NCI-H1436 treated with DMSO at 0.1 percent for 48 hours (cell line): ENCODE measurements at places on chromosomes 2 and 18.

DNA sequence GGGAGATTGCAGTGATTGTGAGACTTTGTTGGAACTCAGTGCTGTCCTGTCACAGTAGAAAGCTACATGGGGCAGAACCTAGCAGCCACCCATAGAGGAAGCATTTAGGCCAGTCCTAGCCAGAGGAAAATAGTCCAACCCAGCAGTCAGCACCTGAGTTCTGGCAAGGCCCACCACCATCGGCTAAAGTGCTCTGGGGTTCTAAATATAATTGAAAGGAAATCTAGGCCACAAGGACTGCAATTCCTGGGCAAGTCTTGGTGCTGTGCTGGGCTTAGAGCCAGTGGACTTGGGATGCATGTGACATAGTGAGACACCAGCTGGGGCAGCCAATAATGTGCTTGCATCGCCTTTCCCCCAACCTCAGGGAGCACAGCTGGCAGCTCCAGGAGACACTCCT is 28.9 kb upstream of the ACTR2 start:
- no peak for DNase-seq

DNA sequence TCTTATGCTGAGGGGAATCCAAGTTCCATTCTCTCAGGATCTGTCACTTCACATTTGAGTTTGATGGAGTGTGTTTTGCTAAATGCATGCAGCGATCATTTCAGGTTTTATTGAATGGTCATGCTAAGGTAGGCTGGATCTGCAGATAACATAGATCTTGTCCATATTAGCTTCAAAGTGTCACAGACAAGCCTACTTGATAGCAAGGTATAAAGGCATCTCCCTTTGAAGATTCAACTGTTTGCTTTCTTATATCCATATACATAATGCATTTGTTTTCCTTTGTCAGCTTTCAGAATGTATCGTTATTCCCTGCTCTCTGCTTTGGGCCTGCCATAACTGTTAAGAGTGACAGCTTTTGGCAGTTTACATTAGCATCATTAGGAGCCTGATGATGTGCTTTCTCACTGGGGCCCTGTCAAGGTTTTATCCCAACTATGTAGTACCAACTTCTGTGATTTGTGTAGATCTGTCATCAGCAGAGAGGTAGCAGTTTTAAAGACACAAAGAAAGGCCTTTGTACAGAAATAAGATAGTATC is 604.3 kb upstream of the CDH7 start:
- DNase-seq: no peak

DNA sequence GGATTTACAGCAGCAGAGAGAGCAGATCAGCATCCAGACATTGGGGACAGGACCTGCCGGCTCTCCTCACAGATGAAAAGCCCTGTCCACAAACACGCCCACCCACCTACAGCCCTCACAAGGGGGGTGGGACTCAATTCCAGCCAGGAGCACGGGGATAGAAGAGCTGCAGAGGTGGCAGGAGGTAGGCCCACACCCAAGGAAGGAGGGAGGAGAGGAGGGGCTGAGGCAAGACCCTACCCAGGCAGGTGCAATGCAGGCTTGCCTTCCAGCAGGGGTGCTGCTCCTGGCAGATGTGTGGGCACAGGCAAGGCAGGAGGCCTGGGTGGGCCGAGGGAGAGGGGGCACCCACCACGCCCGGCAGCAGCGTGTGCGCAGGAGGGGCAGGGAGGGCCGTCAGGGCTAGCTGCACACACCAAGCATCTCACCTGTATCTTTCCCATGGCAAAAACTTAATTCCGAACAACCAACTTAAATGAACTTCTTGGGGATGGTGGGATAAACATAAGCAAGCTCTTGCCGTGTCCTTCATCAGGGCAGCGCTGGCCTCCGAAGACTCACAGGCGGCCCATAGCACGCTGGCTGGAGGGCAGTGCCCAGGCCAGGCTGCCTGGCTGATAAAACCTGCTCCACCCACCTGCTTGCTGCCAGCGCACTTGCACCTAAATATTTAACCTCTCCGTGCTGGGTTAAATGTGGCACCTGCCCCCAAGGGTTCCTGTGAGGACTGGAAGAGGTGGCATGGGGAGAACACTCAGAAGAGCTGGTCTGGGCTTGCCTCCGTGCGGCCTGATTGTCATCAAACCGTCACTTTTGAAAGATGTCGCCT is 219.5 kb downstream of the HDAC4 start:
- peak; percentile 33 for DNase-seq

- DNase-seq: no peak
Observed at GRCh38 chr2:120445449-120446143, 99.7 kb downstream of the INHBB start.

- DNase-seq: no peak
Observed at GRCh38 chr2:121485039-121485438, 45.6 kb upstream of the RNU4ATAC start.

- no peak for DNase-seq
Observed at GRCh38 chr2:232900811-232901735, 31.0 kb downstream of the SNORC start.

- DNase-seq: no peak
Observed at GRCh38 chr2:214233164-214233563, 177.7 kb upstream of the VWC2L start.

GRCh38 chr2:134718023-134718816 is 580 bp downstream of the TMEM163 start:
- DNase-seq: no peak

DNA sequence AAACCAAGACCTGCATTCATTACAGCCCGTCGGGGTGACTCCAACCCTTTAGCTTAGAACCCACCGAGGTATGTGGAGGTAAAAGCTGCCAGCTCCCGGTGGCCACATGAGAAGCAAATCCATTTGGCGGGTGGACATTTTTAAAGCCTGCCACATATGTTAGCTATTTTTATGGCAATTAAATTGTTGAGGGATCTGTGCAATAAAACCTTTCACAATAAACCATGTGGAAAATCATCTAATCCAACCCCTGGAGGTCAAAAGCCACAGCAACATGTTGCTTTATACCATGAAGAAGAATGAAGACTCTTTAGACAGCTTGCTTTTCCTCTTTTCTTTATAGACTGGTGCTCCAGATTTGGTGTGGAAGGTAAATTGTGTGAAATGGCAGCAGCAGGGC is 176.3 kb downstream of the AGPS start:
- DNase-seq: no peak

GRCh38 chr18:12776821-12777471 is 74.1 kb downstream of the PSMG2 start:
- DNase-seq: no peak

DNA sequence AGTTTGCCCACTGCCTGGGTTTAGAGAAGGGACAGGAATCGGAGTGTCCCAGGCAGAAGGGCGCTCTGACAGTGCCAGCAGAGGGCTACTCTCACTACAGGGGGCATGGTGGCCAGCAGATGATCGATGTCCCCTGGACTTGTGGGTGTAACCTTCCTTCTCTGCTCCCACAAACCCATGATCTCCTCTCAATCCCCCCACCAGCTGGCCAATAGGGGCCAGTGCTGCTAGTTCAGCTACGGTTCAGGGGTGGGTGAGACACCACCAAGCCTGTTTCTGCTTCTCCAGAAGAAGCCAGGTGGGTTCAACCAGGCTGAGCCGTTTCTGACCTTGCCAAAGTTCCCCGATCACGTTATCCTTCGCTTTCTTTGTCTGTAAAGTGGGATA is 1.3 kb downstream of the NPPC start:
- no peak for DNase-seq

GRCh38 chr18:11145413-11146191 is 3.8 kb downstream of the PIEZO2 start:
- DNase-seq: no peak

DNA sequence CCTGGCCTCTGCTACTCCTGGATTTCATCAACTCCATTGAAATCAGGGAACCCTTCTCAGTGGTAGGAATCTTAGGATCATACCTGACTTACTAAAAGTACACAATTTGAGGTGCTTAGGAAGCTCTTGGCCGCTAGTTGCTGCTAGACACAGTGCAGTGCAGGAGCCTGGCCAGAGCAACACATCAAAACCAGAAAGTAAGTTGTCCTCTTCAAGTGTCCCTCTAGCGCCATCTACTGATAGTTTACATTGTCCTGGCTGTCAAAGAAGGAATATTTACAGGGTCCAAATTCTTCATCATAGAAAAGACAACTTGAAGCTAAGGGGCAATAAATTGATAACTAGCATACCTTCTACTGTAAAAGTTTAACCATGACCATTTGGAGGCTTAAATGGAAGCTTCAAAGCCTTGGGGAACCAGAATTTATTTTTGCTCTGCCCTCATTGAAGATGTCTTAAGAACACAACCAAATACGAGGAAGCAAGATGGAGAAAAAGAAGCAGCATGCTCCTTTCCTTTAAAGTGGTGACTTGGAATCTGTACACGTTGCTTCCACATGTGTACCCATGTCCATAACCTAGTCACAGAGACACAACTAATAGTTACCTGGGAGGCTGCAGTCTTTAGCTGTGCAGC is 889.1 kb upstream of the GCFC2 start:
- peak; percentile 54 for DNase-seq

GRCh38 chr2:105952131-105952530 is 207.4 kb downstream of the NCK2 start:
- no peak for DNase-seq

- no peak for DNase-seq
Observed at GRCh38 chr2:78245394-78246135, 723.4 kb upstream of the LRRTM4 start.

- DNase-seq: no peak
Observed at GRCh38 chr2:132754867-132755472, 85.0 kb upstream of the LYPD1 start.

DNA sequence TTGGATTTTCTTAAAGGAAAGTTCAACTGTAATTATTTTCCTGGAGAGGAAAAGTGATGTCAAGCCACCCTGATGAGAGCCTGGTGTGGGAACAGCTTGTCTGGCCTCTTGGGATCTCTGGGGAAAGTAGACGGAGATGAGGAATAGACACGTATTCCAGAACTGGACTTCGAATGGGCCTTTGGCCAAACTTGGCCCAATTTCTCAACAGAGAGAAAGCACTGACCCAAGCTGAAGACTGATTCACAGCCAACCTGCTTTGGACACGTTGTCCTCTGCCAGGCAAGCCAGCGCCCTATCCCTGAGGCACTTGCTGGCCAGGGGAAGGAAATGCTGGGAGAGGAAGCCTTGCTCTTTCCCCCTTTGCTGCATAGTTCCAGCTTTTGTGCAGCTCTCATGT is 70.8 kb upstream of the CTAGE1 start:
- DNase-seq: no peak

- DNase-seq: no peak
Observed at GRCh38 chr2:7270011-7270431, 352.8 kb downstream of the RNF144A start.
